ENCODE measurements at places on chromosomes 16 and 17. TPM values are rescaled to one million over a fixed set of nuclear protein-coding genes. Genes with fewer than 3 reads are reported as not detected.

GRCh38 chr17:10192972-10193371, 5.4 kb downstream of the GAS7 start:
- no peak for DNase-seq

- DNase-seq = peak; percentile 67
Measured at GRCh38 chr17:49851387-49852291, 3.8 kb upstream of the TAC4 start.

The TNFSF13 gene
- 2.9 TPM for total RNA-seq

- no peak for DNase-seq
Measured at GRCh38 chr17:35074711-35075707, 11.5 kb upstream of the RFFL start.

GRCh38 chr16:85479972-85480726, 133.0 kb upstream of the GSE1 start:
- no peak for DNase-seq

GRCh38 chr17:31390748-31391495, 553 bp upstream of the RAB11FIP4 start:
- no peak for DNase-seq

The KRTAP9-4 gene
- not detected for total RNA-seq

- DNase-seq = no peak
Measured at GRCh38 chr16:27214084-27214961, 11.0 kb downstream of the KDM8 start.

DNA sequence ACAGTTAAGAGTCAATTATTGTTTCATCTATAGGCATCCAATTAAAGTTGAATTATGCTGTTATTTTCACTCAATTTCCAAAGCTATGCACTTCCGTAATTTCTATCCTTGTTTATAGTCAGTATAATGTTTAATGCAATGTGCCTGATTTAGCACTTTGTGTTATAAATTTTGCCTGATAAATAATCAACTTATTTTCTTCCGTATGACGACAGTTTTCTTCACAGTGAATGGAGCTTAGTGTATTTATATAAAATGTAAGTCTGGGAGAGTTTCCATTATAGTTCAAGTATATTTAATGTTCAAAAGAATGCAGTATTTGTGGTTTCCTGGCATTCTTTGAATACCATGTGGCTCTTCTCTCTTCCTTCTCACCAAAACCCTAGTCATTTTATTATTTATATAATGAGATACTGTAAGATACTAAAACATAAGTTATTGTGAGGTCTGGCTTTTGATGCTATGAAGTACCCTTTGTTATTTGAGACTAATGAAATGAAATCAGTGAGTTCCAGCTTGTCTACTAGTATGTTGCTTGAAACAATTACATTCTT, 240.6 kb downstream of the PRKCA start:
- no peak for DNase-seq

- no peak for DNase-seq
Measured at GRCh38 chr17:27585792-27586191, 45.2 kb upstream of the LGALS9 start.

GRCh38 chr16:80480664-80481063, 60.1 kb upstream of the DYNLRB2 start:
- DNase-seq = no peak

GRCh38 chr17:69802045-69802740, 272.8 kb upstream of the KCNJ16 start:
- no peak for DNase-seq

DNA sequence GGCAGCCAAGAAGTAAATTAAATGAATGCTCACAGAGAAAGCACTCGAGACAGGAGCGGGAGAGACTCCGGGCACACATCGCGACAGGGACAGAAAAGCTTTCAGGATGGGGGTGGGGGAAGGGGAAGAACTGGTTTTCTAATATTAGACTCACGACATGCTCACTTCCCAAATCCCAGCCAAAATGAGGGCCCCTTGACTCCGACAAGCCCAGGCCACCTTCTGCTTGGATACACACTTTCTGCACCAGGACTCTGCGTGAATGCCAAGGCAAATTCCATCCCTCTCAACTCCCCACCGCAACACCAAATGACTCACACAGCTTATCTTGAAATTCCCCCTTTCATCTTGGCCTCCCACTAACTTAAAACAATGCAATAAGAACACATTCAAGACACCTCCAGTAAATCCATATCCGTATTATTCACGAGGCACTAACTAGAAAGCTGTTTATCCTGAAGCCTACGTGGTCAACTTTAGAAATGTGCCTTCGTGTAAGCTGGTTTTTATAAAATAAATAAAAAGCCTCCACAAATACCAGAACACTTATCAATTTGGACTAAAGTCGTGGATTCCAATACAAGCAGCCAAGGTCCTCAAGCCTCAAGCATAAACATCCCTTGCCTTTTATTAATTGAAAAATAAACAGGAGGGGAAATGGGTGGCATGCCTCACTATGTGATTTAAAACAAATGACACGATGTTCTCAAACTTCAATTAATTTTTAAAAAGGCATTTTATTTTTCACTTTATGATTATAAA, 46.1 kb downstream of the NXN start:
- DNase-seq = no peak

DNA sequence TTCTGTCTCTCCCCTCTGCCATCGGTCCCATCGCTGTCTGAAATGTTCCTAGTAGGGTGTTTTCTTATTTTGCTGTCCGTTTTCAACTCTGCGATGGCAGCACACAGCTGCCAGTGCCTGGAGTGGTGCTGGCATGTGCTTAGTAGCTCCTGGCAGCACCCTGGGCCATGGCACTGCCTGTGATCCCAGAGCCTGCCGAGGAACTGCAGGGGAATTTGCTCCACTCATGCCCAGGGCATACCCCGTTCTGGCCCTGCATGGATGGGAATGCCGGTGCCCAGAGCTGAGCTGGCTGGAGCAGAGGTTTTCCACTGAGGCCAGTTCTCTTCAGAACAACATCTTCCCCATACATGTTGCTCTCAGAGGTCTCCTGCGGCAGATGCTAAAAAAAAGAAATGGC, 43.1 kb downstream of the GPT2 start:
- no peak for DNase-seq

The RIPOR1 gene
- 53.8 TPM for total RNA-seq

DNA sequence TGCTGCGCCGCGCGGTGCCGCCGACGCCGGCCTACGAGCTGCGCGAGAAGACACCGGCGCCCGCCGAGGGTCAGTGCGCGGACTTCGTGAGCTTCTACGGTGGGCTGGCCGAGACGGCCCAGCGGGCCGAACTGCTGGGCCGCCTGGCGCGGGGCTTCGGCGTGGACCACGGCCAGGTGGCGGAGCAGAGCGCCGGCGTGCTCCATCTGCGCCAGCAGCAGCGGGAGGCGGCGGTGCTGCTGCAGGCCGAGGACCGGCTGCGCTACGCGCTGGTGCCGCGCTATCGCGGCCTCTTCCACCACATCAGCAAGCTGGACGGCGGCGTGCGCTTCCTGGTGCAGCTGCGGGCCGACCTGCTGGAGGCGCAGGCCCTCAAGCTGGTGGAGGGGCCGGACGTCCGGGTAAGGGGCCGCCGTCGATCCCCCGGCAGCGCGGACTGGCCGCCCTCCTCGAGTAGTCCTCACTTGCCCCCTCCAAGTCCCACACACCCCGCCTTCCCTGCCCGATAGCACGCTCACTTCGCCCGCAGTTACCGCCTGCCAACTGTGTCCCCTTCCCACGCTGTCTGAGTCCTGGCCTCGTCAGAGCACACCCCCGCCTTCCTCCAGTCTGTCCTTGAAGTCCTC, 470 bp downstream of the MLYCD start:
- DNase-seq = peak; percentile 33

DNA sequence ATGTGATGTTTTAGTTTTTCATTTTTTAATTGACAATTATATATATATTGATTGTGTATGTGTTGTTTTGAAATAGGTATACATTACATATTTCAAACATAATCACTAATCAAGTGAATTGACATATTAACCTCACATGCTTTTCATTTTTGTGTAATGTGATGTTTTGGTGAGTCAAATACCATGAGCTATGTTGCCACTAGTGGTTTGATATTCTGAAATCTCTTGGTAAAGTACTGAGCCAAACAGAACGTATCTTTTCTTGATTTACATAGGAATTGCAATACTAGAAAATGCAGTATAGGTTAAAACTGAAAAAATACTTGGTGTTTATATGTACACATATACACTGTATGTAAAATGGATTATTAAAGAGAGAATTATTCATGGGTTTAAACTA, 65.2 kb upstream of the SIAH1 start:
- no peak for DNase-seq

GRCh38 chr17:13420418-13420826, 181.3 kb downstream of the HS3ST3A1 start:
- no peak for DNase-seq

The GCGR gene
- not detected for total RNA-seq

GRCh38 chr16:85984947-85985451, 86.0 kb downstream of the IRF8 start:
- no peak for DNase-seq

The CBFA2T3 gene
- not detected for total RNA-seq

GRCh38 chr16:68798398-68798797, 44.9 kb upstream of the TANGO6 start:
- no peak for DNase-seq

DNA sequence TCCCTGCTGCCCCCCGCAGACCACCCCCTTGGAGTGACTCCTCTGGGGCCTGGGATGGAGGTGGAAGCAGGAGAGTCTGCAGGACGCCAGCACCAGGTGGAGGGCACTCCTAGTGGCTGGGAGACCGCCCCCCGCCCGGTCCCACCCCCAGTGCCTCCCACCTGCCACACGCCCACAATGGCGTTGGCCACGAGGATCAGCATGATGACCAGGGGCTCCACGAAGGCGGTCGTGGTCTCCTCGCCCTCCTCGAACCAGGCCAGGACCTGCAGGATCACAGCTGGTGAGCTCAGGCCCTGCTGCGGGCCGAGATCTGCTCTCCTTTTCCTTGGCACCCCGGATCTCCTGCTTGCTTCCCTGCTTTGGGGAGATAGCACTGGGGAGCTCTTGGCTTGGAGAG, 12.8 kb downstream of the ATP2A3 start:
- DNase-seq = no peak

GRCh38 chr17:8056232-8056975, 17.5 kb downstream of the ALOX15B start:
- DNase-seq = no peak

- no peak for DNase-seq
Measured at GRCh38 chr16:11205065-11205699, 50.8 kb downstream of the SOCS1 start.

The KCNH6 gene
- total RNA-seq = not detected

DNA sequence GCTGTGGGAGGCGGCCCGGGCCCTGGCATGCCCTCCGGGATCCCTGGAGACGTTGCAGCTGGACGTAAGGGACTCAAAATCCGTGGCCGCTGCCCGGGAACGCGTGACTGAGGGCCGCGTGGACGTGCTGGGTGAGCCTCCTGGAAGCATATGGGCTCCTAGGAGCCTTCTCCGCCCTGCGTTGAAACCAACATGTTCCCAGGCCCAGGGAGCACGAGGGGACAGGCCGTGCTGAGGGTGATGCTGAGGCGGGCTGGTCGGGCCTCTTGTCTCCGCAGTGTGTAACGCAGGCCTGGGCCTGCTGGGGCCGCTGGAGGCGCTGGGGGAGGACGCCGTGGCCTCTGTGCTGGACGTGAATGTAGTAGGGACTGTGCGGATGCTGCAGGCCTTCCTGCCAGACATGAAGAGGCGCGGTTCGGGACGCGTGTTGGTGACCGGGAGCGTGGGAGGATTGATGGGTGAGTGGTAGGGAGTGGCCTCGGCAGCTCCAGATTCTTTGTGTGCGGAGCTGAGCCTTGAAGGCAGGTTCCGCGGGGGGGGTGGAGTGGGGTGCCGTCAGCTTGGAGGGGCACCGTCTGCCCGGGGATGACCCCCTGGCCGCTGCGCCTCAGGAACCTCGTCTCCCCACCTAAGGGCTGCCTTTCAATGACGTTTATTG, 567 bp downstream of the HSD17B1 start:
- DNase-seq = no peak

- DNase-seq = no peak
Measured at GRCh38 chr17:79033046-79033616, 9.2 kb downstream of the C1QTNF1 start.

DNA sequence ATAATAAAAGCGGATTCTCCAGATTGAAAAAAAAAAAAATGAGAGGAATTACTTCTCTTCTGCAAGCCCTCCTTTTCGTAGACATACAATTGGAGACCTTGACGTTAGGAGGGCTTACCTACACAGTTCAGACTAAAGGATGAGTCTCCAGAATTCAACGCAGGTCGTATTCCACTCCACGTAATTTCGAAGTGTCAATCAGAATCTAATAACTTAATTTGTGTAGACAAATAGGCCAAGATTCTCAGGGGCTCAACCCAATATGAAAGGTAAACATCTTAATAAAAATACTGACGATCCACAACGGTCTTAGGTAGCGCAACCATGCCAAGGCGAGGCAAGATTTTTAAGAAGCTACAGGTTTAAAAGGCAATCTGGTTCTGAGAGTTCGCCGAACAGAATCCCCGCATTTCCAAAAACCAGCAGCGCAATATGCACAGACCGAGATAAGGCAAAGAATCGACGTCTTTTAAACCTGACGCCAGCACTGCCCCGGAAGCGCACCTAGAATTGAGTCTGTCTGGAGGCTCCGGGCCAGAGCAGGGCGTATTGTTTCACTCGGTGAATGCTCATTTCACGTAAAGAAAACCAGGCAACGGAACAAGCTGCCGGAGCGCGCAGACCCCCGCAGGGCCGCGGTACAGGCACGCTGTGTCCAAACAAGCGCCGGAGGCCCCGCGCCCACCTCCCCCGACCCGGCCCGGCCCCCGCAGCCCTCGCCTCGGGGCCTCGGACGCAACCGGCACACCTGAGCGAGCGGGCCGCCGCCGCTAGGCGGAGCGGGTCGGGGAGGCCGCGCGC, 623 bp downstream of the MBTPS1 start:
- DNase-seq = peak; percentile 81

The TBC1D3D gene
- not detected for total RNA-seq

The TBC1D3C gene
- total RNA-seq = not detected

DNA sequence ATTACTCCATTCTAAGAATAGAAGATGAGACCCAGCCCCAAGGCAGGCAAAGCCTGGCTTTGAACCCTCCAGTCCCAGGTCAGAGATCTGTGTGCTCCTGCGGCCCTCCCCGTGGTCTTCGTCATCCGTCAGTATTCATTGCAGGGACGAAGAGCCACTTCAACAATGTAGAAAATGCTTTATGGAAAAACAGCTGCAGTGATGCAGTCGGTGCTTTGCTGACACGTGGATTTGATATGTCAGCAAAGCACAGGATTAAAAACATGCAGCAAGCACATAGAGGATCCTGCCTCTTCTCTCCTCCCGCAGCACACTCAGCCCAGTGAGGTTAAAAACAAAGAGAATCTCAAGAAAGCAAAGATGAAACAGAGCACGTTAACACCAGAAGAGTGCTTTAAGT, 117.1 kb upstream of the AXIN2 start:
- no peak for DNase-seq

The IGF2BP1 gene
- total RNA-seq = not detected

- DNase-seq = no peak
Measured at GRCh38 chr17:44927696-44928095, 12.4 kb upstream of the GFAP start.

The CA4 gene
- total RNA-seq = not detected

Data from CD4-positive, alpha-beta memory T cell (primary cell).